Activated CD4-positive, alpha-beta T cell treated with anti-CD3 and anti-CD28 coated beads, Interleukin-2, Interleukin-6, amounts not matched to agents 100 ng/mL and 50 ng/mL, durations not matched to agents 16 hours and 8 hours (primary cell): ENCODE measurements at places on chromosomes 16 and 17.

- DNase-seq: no peak
These were observed 29.7 kb downstream of the FAM222B start for GRCh38 chr17:28812748-28813377.

DNA sequence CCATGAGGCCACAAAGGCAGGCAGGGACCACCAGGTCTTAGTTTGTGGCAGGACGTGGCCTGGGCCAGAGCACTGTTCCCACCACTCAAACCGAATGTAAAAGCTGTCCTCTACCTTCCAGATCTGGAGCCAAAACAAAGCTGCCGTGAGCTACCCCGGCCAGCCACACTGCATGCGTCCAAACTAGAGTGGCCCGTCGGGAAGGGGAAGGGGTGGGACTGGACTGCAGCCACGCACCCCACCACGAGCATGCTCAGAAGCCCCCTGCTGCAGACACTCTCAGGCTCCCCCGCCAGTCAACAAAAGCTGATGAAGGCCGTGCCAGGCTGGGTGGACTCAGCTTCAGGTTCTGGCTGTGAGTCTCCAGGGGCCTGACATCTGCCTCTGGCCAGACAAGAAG lies 15.2 kb downstream of the SLC13A5 start:
- DNase-seq: no peak

DNA sequence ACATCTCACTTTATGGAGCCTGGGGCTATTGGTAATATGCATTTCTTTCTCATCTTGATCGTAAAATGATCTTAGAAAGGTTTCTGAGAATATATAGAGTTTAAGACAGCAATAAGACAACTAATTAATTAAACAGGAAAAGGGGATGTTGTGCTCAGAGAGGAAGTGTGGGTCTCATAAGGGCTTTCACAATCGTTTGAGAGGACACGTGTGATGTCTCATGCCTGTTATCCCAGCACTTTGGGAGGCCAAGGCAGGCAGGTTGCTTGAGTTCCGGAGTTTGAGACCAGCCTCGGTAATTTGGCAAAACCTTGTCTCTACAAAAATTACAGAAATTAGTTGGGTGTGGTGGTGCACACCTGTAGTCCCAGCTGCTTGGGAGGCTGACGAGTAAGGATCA lies 295.6 kb downstream of the WWOX start:
- no peak for DNase-seq

GRCh38 chr17:75006653-75007052 lies 5.8 kb upstream of the MRPL58 start:
- no peak for DNase-seq

- DNase-seq: no peak
These were observed 28.0 kb downstream of the IL21R start for GRCh38 chr16:27429981-27430441.

- DNase-seq: no peak
These were observed 127.8 kb downstream of the OR1D5 start for GRCh38 chr17:2935632-2936031.

DNA sequence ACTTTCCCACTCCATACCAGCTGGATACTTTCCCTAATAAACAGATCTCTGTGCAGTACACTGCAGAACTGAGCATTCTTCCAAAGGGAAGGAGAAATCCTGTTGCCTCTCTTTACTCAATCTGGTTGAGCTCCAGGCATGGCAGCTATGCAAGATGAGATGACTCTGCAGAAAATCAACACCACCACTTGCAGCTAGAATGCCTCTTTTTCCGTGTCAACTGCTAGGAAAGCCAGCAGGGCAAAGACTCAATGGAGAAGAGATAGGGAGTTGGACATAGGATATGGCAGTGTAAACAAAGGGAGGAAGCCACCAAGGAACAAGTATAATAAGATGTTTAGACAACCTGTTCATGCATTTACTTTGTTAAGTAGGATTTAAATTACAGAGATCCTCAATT lies 40.4 kb upstream of the CORO6 start:
- DNase-seq: no peak

DNA sequence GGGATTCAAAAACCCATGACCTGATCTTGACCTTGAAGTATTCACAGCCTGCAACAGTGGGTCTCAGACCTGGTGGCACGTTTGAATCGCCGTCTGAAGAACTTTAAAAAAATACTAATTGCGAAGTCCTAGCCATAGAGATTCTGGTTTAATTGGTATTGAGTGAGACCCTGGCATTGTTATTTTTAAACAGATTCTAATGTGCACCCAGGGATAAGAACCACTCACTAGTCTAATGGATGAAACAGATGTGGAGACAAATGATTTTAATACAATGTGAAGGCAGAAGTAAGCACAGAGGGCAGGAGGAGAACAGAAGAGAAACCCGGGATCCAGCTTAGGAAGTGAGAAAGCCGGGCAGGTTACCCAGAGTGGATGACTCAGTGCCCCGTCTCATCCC lies 21.2 kb downstream of the TMEM98 start:
- no peak for DNase-seq

- no peak for DNase-seq
These were observed 13.9 kb upstream of the STAT3 start for GRCh38 chr17:42402117-42402516.

DNA sequence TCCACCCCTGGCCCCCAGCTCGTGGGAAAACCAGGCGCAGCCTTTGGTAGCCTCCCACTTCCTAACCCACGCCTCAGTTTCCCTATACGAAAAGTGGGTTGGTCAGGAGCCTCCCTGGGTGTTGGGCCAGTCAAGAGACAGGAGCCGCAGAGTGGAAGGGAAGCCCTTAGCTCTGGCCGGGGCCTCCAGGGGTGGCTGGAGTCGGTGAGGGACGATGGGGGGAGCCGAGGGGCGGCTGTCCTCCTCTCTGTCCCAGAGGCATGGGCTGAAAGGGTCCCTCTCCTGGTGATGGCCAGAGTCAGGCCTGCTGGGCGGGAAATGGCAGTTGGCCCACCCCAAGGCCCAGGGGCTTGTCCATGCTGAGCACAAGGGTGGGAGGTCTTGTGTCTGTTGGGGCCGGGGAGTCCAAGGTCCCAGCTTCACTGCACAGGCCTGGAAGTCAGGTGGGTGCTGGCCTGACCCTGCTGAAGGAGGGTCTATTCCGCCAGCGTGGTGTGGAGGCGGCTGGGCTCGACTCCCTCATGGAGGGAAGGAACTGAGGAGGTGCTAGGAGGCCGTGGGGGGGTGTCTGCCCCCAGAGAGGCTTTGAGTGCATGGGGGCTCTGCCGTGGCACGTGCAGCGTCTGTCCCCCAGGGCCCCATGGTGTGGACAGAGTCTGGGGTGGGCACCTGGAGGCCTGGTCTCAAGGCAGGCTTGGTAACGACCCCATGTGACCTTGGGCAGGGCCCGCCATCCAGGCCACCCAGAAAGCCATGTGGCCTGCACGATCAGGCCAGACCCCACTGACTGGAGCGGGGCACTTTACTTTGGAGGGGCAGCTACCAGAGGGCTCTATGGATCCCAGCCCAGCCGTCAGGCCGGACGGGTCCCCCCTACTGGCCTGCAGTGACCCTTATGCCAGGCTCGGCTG lies 1.1 kb downstream of the SLC16A3 start:
- no peak for DNase-seq

DNA sequence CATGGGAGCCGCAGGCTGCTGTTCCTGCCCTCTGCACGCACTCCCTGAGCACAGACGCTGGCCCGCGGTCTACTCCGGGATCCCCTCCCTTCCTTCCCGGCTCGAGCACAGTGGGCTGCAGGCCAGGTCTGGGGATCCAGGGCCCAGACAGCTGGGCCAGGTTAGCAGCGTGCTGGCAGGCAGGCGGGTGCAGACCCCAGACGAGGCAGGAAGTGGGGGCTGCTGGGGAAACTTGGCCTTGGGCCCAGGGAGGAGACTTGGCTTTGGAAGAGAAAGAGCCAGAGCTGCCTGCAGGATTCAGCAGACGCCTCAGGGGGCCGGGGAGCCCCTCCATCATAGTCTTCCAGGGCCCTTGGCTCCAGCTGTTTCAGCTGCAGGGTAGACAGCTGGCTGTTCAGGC lies 30.2 kb upstream of the ABCC3 start:
- DNase-seq: no peak

GRCh38 chr17:68288804-68289203 lies 2.1 kb downstream of the SLC16A6 start:
- DNase-seq: peak; percentile 35

DNA sequence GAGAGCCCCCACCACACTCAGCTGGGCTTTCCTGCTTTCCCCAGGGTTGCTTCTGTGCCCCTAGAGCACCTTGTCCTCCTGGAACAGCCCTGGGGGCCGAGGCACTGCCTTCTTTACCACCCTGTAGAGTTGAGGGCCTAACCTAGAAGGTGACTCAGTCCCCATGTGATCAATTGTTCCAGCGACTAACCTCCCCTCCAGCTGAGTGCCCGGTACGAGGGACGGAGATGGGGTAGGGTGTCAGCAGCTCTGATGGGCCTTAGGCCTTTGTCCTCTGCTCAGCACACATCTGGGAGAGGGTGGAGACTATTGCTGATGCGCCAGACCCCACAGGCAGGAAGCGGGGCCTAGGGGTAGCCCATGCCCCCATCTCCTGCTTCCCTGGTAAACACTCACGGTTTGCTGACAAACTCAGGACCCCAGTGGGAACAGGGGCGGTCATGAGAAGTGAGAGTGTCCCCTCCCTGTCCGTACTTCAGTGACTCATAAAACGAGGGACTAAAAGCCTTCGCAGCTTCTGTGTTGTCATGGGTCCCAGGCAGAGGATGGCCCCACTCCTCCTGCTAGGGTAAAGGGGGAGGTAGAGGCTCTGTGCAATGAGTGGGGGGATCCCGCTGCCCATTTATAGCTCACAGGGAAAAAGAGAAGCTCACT lies 33.1 kb downstream of the NECAB2 start:
- no peak for DNase-seq

GRCh38 chr16:58336332-58337089 lies 41.7 kb upstream of the PRSS54 start:
- peak; percentile 89 for DNase-seq
